ENCODE measurements at places on chromosomes 5 and 9.

DNA sequence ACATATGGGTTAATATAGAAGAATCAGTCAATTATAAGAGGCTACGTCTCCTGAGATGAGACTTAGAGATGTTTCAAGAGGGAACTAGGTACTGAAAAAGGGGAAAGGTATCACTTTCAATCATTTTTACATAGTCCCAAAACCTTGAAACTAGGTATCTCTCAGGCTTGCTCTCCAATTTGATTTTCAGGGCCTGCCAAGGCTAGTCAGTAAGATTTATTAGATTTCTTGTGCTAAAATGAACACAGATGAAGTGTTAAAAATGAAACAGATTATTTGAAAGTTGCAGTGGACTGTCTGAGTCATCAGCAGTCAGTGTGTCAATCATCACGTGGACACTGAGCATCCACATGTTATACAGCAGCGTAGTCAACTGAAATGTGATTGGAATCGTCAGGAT, 591.1 kb downstream of the DTWD2 start:
- no peak for DNase-seq

- DNase-seq: no peak
Measured at GRCh38 chr9:27548055-27548741, 18.6 kb upstream of the MOB3B start.

DNA sequence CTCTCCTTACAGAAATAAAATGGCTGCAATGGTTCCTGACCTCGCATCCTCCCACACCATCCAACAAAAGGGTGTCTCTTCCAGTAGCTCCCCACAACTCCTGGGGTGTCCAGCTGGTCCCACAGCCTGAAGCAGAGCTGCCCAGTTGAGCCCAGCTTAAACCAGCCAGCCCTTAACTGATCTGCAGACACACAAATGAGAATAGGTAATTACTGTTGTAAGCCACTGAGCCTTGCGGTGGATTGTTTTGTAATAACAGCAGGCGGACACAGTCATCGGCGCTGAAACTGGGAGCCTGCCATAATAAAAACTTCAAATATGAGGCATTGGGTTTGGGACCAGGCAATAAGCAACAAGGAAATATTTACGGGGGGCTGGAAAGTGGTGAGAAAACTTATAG, 10.4 kb upstream of the ZBTB43 start:
- DNase-seq: no peak

- no peak for DNase-seq
Measured at GRCh38 chr5:61159070-61159469, 3.2 kb downstream of the SMIM15 start.

GRCh38 chr5:160348080-160348479, 22.3 kb downstream of the C1QTNF2 start:
- no peak for DNase-seq

DNA sequence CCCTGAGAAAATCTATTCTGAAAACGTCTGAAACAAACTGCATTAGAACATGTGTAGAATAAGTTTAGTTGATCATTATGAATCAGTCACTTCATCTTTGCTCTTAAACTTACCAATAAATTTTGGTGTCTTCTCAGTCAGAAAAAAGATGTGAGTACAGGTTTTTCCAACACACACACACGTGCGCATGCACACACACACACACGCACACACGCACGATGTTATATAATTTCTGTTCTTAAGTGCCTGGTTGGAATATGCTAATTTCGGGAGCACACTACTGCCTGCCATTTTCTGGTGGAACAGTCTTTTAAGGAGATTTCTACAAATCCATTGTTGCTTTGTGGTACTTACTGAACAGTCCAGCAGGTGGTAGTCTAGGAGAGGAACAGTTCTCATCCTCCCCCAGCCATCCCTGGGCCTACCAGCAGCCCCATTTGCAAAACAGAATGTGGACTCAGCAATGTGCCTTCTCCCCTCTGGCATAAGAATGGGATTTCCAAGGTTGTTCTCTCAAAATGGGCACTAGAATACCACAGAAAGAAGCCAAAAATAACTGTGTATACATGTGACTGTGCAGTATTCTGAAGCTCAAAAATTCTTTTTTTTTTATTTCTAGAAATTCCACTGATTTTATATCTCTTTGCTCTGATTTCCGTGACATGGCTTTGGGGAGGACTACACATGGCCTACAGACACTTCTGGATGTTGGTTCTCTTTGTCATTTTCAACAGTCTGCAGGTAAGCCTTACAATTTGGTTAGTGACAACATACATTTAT, 281.3 kb downstream of the ARRDC3 start:
- peak; percentile 64 for DNase-seq

GRCh38 chr5:40404613-40405012, 275.1 kb upstream of the PTGER4 start:
- no peak for DNase-seq

GRCh38 chr9:14670718-14671117, 22.5 kb downstream of the ZDHHC21 start:
- no peak for DNase-seq

- DNase-seq: no peak
Measured at GRCh38 chr9:21408817-21409216, at the start of gene IFNA8. Gene IFNA8, plus strand, starts transcription at chr9:21409117. Its CDS starts 60 bp downstream, at chr9:21409177.

DNA sequence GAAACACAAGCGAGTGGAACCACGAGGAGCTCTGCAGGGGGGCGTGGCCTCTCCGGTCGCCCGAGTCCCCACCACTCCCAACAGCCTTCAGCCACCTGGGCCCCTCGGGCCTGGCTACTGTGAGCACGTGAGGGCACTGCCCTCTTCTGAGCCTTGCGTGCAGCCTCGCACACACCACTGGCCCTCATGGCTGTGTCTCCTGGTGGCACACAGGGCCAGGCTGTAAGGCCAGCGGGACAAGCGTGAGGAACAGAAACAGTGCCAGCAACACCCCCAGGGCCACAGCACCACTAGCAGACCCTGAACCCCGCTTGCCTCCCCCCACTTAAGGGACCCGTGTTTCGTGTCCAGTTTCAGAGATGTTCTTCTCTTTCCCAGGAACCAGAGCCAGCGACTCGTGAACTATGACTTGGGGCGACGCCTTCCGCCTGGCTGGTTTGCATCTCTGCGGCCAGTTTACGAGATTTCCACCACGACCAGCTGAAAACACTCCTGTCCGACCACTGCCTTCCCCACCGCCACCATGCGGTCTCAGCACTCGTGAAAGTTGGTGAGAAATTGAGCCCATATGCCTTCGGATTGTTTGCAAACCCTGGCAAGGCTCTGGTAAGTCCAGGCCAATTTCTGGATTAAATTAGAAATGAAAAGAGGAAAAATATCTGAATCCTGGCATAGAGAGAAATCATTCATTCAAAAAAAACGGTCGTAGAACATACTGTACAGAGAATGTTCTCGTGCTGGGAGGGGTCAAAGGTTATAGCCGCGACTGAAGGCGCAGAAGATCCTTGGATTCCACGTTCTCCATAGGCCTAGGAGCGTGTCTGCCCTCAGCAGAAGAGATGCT, 135.6 kb downstream of the ZNF354C start:
- no peak for DNase-seq

GRCh38 chr5:179680780-179681401, at the start of gene CBY3:
Gene CBY3, minus strand, starts transcription at chr5:179681034. Its CDS starts 116 bp downstream, at chr5:179680918.
- DNase-seq: no peak

DNA sequence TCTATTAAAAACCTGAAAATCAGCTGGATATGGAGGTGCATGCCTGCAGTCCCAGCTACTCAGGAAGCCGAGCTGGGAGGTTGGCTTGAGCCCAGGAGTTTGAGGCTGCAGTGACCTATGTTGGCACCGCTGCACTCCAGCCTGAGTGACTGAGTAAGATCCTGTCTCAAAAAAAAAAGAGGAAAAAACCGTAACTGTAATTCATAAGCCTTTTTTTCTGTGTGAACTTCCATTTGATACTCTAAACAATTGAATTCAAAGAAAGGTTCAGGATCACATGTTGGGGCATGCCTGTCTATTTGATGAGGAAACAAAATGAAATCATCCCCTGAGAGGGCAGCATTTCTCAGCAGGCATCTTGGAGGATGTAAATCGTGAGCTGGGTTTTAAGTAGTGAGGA, 38.8 kb downstream of the ITGA2 start:
- DNase-seq: peak; percentile 33

- no peak for DNase-seq
Measured at GRCh38 chr9:77495834-77496671, 152.1 kb downstream of the GNA14 start.

- DNase-seq: no peak
Measured at GRCh38 chr5:39578887-39579497, 154.2 kb upstream of the DAB2 start.

DNA sequence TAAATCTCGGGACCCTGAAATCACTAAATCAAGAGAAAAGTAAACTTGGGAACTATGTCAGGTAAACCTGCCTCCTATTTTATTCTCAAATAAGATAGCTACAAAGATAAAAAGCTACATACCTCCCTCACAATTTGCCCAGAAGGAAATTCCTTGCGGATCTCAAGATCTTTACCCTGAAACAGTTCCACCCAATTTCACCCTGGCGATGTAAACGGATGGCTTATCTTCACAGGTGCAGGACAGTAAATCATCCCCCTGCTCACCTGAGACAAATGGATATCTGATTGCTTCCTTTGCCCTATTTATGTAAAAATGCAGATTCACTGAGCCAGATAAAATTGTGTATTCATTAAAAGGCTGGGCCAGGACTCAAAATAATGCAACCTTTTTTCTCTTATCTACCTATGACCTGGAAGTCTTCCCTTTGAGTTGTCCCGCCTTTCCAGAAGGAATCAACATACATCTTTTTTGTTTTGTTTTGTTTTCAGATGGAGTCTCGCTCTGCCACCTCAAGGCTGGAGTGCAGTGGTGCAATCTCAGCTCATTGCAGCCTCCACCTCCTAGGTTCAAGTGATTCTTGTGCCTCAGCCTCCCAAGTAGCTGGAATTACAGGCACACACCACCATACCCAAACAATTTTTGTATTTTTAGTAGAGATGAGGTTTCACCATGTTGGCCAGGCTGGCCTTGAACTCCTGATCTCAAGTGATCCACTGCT, 13.8 kb downstream of the TMEM267 start:
- no peak for DNase-seq

DNA sequence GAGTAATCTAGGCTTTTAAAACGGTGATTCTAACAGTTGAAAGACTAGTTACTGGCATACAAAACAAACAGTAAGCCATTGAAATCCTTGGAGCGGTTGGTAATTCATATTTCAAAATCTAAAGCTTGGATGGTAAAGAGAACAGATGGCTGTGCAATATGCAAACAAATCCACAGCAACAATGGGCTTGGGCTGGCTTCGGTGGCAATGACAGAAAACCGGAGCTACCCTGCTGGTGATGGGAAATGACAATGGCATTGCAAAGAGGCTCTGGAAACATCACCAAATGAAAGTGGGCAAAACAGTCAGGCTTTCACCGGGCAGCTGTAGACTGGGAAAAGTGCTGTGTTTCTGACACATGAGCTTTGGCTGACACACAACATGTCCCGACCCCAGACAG, 42.2 kb downstream of the MED27 start:
- no peak for DNase-seq

DNA sequence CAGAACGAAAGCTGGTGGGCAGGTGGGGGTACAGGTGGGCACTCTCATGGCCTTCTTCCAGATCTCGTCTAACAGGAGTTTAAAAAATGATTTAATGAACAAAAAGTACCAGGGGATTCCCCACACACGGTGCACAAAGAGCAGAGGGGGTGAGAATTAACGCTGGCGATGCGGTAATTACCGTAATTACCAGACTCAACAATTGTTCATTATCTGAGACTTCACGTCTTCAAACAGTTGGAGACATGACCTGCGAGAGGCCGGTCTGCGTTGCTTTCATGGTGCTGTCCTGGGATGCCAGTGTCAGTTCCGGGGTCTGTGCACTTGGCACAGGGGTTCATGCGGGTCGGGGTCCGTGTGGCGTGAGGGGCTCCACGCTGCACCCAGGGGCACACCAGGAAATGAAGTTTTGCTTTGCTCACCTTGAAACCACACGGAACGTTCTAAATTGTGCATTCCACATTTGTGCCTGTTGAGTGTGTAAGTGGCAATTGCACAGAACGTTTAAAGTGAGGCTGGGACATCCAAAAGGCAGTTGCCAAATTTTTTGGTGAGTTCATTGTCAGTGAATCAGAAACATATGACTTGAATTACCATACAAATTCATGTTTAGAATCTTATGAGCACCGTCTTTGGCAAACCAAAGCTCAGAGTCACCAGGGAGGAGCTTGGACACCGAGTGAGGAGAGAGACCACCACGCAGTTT, 256.4 kb upstream of the IRX1 start:
- no peak for DNase-seq

- DNase-seq: no peak
Measured at GRCh38 chr5:6498968-6499367, 50.3 kb downstream of the UBE2QL1 start.

GRCh38 chr5:167626341-167627123, 664.9 kb upstream of the WWC1 start:
- DNase-seq: no peak

DNA sequence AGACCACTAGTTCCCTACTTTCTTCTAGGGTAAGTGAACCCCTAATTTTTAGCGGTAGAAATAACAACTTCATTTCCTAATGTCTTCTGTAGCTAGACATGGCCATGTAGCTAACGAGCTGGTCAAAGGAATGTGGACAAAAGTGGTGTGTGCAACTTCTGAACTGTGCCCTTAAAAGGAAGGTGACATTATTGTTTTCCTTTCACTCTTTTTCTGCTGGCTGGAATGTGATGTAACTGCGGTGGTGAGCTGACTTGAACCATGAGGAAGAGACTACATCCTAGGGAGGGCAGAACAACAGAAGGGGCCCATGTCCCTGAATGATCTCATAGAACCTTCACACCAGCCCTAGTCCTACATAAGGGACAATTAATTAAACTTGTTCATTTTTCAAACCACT, 1.3 kb upstream of the SNX2 start:
- DNase-seq: no peak

GRCh38 chr5:181159286-181160151, 12.1 kb downstream of the OR2V2 start:
- peak; percentile 89 for DNase-seq

DNA sequence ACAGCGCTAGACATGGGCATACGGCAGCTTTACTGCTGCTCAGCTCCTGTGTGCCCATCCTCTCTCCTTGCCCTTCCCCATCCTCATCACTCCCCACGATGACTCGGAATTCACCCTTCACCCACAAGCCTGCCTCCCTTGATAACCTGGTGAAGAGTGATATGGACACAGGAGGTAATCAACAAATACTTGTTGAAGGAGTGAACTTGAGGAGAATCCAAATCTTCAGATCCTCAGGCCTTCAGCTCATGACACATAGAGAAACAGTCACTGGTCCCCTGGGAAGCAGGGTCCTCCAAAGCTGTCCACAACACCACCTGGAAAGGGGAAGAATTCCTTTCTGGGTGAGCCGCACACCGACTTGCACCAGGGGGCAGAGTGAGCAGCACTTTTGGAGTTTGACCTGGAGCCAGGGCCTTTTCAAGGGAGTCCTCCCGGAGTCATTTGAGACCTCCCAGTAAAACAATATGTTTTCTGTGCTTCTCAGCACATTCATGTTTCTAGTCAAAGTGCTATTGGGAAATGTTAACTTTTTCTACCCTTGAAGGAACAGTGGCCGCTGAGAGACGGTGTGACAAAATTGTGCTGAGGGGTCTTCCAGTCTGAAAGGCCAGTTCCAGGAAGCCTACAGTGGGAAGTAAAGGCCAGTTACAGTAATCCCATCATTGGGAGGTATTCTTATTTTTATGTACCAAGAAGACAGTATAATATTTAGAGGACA, 332.3 kb downstream of the CWC27 start:
- DNase-seq: peak; percentile 80

GRCh38 chr9:92245005-92245797, 48.3 kb downstream of the IARS1 start:
- peak; percentile 23 for DNase-seq

- DNase-seq: peak; percentile 72
Measured at GRCh38 chr5:172772112-172772906, 1.3 kb upstream of the DUSP1 start.
